Bronchial smooth muscle cell (primary cell): ENCODE measurements at places on chromosomes 4 and X. TPM values are rescaled to one million over a fixed set of nuclear protein-coding genes. Genes with fewer than 3 reads are reported as not detected.

SOX3 gene
- not detected in 2 replicates for total RNA-seq

FHDC1 gene
- 0.09 and 0.16 TPM in 2 replicates for total RNA-seq

CXCL11 gene
- total RNA-seq, result not detected in 2 replicates

WNK3 gene
- total RNA-seq, result 0.16 and 0.17 TPM in 2 replicates

VCX2 gene
- total RNA-seq, result not detected in 2 replicates

S100P gene
- total RNA-seq, result 0.32 and 1.4 TPM in 2 replicates

COMMD8 gene
- total RNA-seq, result 16.8 and 26.0 TPM in 2 replicates

GABRG1 gene
- total RNA-seq, result not detected in 2 replicates

SPANXA1 gene
- not detected in 2 replicates for total RNA-seq

CXCL6 gene
- total RNA-seq, result 5.0 and 14.3 TPM in 2 replicates

NEUROG2 gene
- not detected in 2 replicates for total RNA-seq

FAM9A gene
- not detected in 2 replicates for total RNA-seq

STOX2 gene
- total RNA-seq, result 1.1 and 2.2 TPM in 2 replicates

MAGEA9B gene
- not detected in 2 replicates for total RNA-seq

CXCL1 gene
- 1.5 and 27.6 TPM in 2 replicates for total RNA-seq

CASK gene
- total RNA-seq, result 27.1 and 27.5 TPM in 2 replicates

CACNA1F gene
- total RNA-seq, result under 0.01 TPM in 1 of 2 replicates, not detected in the other

NIPAL1 gene
- not detected in 2 replicates for total RNA-seq

NAP1L3 gene
- total RNA-seq, result 3.5 and 3.9 TPM in 2 replicates

AMTN gene
- not detected in 2 replicates for total RNA-seq
